Stimulated activated CD4-positive, alpha-beta T cell treated with anti-CD3 and anti-CD28 coated beads, TNF-alpha, amount 100 ng/mL, for 1 hour (primary cell): ENCODE measurements at places on chromosomes 1 and 21.

- DNase-seq = no peak
Observed at GRCh38 chr1:221022331-221022730, 143.1 kb downstream of the HLX start.

GRCh38 chr1:210626341-210626740 is 297.6 kb downstream of the HHAT start:
- no peak for DNase-seq

- DNase-seq = no peak
Observed at GRCh38 chr1:38129971-38130370, 83.4 kb upstream of the POU3F1 start.

- DNase-seq = no peak
Observed at GRCh38 chr1:19400875-19401534, 84.3 kb downstream of the CAPZB start.

GRCh38 chr1:113895098-113895497 is 7.7 kb upstream of the BCL2L15 start:
- no peak for DNase-seq

DNA sequence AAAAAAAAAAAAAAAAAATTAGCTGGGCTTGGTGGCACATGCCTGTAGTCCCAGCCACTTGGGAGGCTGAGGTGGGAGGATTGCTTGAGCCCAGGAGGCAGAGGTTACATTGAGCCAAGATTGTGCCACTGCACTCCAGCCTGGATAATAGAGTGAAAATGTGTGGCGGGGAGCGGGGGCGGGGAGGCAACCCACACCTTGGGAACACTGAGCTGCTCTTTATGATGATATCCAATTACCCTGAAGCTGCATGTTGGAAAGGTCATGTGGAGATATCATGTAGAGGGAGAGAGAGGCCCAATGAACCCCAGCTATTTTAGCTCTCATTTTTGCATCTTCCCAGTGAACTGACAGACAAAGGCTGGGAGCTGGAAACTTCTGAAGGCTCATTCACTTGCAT is 48.3 kb upstream of the ZNF648 start:
- DNase-seq = no peak

DNA sequence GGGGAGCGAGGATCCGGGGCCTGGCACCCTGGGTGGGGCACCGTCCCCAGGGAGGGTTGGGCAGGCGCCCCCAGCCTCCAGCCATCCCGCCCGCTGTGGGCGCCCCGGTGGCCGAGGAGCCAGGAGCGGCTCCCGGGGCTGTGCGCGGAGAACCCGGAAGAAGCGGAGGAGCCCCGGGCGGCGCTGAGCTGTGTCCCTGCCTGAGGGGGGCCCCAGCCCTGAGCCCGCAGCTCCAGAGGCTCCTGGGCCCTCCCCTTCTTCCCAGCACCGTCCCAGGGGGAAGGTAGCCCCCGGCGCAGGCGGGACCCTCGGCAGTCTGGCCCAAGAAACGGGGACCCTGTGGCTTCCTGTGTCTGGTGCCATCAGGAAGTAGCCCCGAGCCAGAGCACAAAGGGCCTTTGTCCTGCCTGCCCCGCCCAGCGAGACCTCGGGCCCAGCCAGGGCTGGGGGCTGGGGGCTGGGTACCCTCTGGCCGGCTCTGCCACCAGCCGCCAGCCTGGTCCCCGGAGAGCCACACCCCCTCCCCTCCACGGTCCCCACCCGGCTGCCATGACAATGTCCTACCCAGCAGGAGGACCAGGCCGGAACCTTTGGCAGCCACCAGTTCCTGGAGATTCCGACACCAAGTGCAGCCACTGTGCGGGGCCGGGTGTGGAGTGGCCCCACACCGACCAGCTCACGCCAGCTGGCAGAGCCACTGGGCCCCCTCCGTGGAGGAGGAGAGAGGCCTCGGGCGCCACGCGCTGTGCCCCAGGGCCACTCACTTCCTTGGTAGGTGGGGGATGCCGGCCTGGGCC is 15.6 kb upstream of the TTLL10 start:
- DNase-seq = no peak

DNA sequence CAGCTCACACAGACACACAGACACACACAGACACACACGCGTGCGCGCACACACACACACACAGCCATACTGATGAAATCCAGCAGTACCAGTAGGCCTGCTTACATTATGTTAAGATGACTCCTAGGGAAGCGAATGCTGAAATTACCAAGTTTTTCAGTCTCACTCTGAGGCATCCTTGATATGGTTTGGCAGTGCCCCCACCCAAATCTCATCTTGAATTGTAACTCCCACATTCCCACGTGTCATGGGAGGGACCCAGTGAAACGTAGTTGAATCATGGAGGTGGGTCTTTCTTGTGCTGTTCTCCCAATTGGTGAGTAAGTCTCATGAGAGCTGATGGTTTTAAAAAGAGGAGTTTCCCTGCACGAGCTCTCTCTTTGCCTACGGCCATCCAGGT is 64.1 kb downstream of the TIAM1 start:
- no peak for DNase-seq

DNA sequence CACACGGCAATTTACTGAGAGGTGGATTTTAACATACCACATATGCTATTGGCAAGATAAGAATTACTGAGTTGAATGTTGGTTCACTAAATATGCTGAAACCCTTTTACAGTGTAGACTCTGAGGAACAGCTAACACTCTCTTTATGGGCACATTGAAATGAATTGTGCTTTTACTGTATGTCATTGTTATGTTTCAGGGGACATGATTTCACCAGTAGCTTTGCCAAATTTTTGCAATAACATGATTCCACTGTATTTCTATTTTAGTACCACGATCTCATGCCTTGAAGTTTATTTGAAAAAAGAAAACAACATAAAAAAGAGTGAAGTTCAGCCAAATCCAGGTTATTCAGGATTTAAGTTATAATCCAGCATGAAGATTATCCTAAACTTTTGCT is 188.5 kb downstream of the HLX start:
- DNase-seq = no peak

DNA sequence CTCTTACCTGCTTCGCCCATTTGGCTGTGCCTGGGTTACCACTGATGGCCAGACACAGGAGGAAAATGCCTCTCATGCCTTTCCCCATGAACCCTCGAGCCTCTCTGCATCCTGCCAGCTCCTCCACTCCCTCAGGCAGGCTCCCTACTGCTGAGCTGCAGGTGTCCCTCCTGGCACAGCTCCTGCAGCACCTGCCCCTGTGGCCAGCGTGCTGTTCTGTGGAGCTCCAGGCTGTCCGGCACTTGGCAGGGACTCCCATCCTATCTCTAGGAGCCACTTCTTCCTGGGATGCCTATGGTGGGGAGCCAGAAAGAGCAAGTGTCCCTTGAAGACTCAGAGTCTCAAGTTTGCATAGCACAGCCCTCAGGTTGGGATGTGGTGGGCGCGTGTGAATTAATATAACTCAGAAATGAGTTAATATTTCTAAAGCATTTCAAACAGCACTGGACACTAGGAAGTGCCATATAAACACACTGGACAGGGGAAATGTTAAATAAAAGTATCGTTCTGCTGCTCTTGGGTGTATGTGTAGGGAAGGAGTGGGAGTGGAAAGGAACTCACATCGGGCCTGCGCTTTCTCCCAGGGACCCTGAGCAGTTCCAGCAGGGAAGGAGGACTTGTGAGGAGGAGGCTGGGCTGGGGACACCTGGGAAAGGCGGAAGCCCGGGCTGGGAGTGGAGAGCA is 2.7 kb downstream of the LRRC71 start:
- DNase-seq = no peak

- DNase-seq = no peak
Observed at GRCh38 chr1:76491737-76492136, 375.5 kb upstream of the ST6GALNAC5 start.

DNA sequence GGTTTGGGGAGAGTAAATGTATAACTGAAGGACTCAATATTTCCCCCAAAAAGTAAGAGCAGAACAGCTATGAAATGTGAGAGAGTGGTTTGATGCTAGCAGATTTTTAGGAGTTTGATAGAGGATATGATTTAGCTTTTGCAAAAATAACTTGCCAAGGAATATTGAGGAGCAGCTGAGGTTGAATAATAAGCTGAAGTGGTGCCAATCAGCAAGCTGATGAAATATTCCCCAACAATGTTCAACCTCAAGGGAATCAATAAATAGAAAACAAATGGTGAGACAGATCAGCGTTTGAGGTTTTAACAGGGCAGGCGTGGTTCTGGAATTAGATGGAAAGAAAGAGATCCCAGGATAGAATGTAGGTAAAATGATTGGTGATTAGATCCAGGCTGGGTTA is 413.4 kb upstream of the ADAMTS5 start:
- DNase-seq = no peak

- no peak for DNase-seq
Observed at GRCh38 chr1:241606544-241606943, 33.6 kb downstream of the CHML start.

GRCh38 chr1:235098547-235098946 is 30.1 kb downstream of the TOMM20 start:
- no peak for DNase-seq

DNA sequence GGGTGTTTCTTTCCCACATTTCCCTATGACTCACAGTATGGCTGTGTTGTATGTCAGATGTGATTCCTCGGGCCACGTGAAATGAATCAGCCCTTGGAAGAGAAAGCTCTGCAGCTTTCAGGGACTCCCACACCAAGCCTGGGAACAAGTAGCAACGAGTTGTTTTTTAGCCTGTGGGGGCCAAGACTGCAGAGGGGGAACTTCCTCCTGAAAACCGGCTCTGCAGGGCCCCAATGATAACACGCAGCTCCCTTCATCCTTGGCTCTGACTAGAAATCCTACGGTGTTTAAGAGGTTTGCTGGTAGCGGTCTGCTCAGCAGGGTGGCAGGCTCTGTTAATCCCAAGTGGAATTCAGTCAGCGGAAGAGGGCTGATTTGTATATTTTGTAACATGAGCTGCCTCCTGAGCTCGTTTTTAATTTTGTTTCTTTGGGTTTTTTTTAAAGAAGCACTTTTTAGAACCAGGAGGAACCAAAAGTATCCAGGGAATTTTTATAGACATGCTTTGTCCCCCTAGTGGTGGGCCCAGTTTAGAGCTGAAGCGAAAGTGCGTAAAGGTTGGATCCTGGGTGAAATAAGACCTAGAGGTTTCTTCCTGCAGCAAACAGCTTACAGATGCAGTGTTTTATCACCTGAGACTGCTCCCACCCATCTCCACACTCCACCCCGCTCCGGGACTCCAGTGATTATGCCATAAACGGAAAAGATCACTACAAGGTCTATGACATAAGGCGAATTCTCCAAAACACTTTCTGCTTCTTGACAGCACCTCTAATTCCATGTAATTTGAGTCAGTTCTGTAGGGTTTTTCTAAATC is 48.8 kb downstream of the LAMC2 start:
- DNase-seq = no peak

GRCh38 chr1:16334655-16335340 is 17.5 kb downstream of the FBXO42 start:
- DNase-seq = no peak
